AML-193 (cell line): ENCODE measurements at places on chromosomes 13 and 19.

- DNase-seq, result no peak
These were observed 12.3 kb upstream of the ISYNA1 start for GRCh38 chr19:18450021-18450930.

DNA sequence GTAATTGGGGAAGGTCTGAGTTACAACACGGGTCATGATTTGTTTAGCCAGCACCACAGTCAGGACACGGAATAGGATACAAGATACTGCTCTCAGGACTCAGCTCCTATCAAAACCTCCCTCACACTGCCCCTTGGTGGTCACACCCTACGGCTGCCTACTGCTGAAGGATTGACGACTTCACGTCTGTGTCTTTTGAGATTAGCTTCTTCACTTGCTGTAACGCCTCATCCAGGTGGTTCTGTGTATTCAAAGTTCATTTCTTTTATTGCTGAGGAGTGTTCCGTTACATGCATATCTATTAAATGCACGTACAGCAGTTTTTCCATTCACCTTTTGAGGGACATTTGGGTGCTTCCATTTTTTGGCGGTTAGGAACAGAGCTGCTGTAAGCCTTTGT is 46.3 kb downstream of the URI1 start:
- no peak for DNase-seq

DNA sequence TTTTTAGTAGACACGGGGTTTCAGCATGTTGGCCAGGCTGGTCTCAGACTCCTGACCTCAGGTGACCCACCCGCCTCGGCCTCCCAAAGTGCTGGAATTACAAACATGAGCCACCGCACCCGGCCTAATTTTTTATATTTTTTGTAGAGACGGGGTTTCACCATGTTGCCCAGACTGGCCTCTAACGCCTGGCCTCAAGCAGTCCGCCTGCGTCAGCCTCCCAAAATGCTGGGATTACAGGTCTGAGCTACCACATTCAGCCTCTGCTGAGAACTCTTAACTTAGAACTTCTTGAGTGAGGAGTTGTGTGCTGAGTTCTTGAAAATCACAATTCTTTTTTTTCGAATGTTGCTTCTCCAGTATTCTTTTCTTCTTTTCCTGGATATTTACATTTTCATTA is 112.2 kb downstream of the PAN3 start:
- no peak for DNase-seq

DNA sequence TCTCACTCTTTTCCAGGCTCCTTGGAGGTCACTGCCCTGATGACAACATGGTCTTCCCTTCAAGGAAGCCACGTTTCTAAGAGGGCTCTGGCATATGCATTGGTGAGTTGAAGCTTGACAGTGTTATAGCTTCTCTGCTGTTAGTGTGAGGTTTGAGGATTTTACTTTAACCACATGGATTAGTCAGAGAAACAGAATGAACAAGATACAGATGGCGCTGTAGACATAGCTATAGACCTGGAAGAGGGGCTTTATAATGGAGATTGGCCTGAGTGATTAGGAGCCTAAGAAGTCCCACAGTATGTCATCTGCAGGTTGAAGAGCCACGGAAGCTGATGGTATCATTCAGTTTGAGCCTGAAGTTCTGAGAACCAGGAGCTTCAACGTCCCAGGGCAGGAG is 18.4 kb upstream of the URI1 start:
- DNase-seq, result peak; percentile 3

GRCh38 chr19:55189403-55189835 is 9.3 kb upstream of the SYT5 start:
- no peak for DNase-seq

DNA sequence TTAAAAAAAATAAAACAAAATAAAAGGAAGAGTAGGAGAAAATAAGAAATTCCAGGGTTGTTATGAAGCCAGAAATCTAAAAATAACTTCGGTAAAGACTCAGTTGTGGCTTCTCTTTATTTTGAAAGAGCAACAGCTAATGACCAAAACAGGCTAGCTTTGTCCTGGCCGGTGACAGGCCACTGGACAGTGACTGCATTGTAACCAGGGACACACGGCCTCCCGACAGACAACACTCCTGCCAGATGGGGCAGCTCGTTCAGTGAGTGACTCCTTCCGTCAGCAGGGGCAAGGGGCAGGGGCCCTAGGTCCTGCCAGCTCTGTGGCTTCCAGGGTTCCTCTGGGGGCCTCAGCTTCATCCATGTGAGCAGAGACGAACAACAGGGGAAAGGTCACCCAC is 173.4 kb downstream of the KATNAL1 start:
- DNase-seq, result no peak

DNA sequence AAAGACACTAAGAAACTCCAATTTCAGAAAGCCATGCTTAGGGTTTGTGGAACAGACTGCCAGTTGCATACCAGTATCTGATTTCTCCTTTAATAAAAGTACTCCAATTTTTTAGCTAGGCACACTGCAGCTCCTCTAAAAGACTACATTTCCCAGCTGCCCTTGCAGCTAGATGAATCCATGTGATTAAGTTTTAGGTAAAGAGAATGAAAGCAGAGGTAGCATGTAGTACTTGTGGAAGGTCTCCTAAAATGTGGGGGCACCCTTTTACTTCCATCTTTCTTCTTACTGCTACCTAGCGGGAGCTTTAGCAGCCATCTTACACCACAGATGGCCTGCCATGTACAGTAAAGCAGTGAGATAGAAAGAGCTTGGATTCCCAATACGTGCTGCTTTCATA is 33.0 kb upstream of the TSC22D1 start:
- DNase-seq, result no peak

- DNase-seq, result peak; percentile 48
These were observed at the start of gene LSM14A for GRCh38 chr19:34171877-34172660. LSM14A (plus strand) TSS chr19:34172504; CDS start chr19:34172643, 139 bp downstream.

GRCh38 chr13:48576448-48577010 is 43.6 kb upstream of the RCBTB2 start:
- DNase-seq, result no peak

GRCh38 chr19:49635530-49636232 is 4.3 kb downstream of the RRAS start:
- no peak for DNase-seq

DNA sequence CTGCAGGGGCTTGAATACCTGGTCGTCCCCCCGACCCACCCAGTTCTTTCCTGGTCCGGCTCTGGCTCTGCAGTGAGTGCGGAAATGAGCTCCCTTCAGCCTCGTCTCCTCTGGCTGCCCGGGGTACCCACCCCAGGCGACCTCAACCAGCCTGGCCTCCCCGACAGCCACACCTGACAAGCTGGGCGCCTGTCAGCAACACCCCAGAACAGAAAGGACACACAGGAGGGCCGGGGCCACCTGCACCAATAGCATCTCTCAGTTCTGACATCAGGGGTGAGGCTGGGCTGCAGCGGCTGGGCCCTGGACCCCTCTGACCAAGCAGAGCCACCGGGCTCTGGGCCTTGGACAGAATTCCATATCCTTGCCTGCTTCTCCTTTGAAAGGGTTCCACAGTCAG is 19.7 kb downstream of the SUGP1 start:
- no peak for DNase-seq

DNA sequence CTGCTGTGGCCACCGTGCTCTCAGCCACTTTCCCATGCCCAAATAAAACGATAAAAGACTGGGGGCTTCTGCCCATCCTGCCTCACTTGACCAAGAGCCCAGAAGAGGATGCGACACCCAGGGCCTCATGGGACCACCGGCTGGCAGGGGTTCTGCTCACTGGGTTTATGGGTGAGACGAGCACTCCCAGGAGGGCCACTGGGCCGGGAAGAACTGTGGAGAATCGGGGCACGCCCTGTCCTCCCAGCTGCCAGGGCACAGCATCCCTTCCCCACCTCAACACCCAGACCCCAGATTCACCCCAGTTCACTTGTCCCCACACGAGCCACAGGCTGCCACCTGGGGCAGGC is 4.7 kb upstream of the F10 start:
- DNase-seq, result no peak

DNA sequence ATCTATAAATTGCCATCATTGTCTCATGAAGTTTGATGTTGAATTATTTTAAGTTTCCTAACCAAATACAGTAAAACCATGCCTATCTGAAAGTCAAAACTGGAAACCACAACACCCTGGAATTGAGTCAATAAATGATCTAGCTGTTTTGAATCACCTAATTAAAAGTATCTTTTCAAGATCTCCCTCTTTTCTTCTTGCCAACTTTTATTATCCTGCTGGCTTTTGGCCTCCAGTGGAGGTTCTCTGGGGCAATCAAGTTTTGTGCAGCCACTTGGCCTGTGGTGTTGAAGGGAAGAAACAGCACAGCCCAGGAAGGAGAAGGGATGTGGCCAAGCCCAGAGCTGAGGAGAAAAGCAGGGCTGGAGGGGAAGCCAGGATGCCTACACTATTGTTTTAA is 255.4 kb downstream of the COG6 start:
- DNase-seq, result no peak

DNA sequence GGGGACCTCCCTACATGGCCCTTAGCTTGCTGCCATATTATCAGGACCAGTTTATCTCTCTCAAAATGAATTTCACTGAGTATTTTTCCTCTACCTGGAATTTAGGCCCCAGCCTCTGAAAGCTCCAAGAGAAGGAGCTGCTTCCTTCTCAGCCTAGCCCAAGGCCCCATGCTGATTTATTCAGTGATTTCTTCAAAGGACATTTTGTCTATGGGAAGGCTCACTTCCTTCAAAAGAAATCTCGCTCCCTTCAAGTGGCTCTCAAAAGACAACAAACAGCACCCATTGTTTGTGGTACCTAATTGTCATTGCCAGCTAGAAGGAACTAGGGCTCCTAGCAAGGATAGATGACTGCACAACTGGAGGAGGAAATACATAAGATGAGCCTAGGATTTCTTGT is 172.4 kb downstream of the SLC7A1 start:
- DNase-seq, result no peak

- DNase-seq, result peak; percentile 43
These were observed 594 bp downstream of the ZNF146 start for GRCh38 chr19:36215276-36216123.

- DNase-seq, result no peak
These were observed 25.9 kb upstream of the FNDC3A start for GRCh38 chr13:48949566-48950500.

- DNase-seq, result no peak
These were observed 64.8 kb upstream of the F7 start for GRCh38 chr13:113040597-113041292.
